Ecto neural progenitor cell (in vitro differentiated cells): ENCODE measurements at places on chromosomes 16 and 17.
A peak's percentile ranks its signal among the peaks of the same experiment; 100 is the strongest.

DNA sequence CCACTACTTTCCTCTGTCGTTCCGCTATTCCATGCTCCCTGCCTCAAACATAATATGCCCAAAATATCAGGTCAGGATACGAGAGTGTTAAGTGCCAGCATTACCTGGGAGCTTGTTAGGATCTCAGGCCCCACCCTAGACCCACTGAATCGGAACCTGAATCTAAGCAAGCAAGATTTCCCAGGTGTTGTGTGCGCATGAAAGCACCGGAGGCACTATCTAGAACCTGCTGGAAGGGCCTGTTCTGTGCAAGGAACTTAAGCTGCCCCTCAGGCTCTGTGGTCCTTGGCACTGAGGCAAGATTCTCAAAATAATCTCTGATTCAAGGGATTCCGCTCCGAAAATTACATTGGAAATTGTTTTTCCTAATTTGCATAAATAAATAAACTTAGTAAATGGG is 107.7 kb upstream of the NOL11 start:
- DNase-seq: no peak

DNA sequence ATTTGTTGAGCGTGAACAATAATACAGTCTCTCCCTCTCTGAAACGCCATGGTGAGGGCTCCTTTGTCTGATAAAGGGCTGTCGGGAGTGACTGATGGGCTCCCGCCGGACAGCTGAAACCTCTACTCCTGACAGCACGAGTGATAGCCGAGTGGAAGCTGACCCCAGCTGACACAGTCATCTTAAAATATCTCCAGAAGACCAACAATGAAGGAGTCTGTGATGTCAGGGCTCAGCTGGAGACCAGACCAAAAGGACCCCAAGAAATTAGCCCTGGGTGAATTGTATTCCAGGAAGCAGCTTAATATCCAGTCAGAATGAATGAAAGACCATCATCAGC is 22.4 kb downstream of the CCDC182 start:
- DNase-seq: no peak

DNA sequence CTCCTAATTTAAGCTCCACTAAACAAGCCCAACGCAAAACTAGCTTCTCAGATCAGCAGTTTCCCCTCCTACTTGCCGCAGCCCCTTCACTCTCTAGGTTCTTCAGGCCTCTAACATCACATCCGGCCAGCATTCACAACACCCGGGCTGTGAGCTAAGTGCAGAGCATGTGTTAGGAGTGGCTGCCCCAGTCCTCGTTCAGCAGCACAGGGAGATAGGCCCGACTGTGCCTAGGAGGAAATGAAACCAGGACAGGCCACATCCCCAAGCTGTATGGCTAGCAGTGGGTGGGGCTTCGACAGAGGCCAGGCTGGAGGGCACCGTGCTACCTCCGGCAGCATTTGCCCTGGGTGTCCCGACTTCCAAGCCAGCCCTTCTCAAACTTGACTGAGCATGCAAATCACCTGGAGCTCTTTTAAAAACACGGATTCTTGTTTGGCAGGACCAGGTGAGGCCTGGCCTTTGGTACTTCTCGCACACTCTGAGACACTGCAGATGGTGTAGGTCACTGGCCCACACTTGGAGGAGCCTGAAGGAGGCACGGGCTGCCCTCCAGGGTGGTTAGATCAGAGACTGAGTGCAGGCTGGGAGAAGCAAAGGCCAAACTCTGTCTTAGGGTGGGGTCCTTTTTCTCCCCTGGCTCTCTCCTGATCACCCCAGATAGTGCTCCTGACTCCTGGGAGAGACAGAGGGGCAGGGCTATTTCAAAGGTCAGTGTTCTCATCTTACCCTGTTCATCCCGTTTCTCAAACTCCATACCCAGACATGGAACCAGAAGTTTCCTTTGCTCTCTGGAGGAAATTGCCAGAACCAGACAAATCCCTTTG is 202.0 kb downstream of the C16orf78 start:
- no peak for DNase-seq

- DNase-seq: no peak
These were observed 3.5 kb downstream of the FMNL1 start for GRCh38 chr17:45225051-45225700.

DNA sequence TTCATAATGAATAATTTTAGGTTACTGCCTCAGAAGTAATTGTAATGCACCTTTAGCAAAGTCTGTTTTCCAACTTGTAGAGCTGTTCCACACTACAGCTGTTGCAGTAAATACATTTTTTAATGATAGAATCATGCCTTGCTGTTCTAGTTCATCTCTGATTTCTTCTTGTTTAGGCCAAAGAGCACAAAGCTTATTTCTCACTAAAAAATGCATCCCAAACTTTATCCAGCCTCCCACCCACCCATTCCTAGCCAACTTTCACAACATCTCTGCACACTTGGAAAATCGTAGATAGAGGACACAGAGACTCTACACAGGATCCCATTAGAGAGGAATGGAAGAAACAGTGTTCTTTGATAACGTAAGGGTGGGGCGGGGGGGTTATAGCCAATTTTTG is 252.2 kb upstream of the DYNLRB2 start:
- DNase-seq: no peak

GRCh38 chr17:64217249-64217691 is 45.8 kb downstream of the TEX2 start:
- no peak for DNase-seq

GRCh38 chr17:69357701-69358100 is 30.8 kb upstream of the ABCA5 start:
- DNase-seq: no peak

DNA sequence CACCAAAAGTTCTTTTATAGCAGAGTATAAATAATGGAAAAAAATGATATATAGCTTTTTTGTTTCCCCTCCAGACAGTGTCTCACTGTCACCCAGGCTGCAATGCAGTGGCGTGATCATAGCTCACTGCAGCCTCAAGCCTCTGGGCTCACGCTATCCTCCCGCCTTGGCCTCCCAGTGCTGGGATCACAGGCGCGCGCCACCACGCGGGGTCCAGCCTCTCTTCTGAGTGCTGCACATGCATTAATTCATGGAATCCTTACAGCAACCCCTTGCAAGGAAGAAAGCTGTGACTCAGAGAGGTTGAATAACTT is 18.0 kb upstream of the ZNF629 start:
- DNase-seq: peak; percentile 59

- peak; percentile 28 for DNase-seq
These were observed 15.1 kb upstream of the LASP1NB start for GRCh38 chr17:38910325-38910724.

DNA sequence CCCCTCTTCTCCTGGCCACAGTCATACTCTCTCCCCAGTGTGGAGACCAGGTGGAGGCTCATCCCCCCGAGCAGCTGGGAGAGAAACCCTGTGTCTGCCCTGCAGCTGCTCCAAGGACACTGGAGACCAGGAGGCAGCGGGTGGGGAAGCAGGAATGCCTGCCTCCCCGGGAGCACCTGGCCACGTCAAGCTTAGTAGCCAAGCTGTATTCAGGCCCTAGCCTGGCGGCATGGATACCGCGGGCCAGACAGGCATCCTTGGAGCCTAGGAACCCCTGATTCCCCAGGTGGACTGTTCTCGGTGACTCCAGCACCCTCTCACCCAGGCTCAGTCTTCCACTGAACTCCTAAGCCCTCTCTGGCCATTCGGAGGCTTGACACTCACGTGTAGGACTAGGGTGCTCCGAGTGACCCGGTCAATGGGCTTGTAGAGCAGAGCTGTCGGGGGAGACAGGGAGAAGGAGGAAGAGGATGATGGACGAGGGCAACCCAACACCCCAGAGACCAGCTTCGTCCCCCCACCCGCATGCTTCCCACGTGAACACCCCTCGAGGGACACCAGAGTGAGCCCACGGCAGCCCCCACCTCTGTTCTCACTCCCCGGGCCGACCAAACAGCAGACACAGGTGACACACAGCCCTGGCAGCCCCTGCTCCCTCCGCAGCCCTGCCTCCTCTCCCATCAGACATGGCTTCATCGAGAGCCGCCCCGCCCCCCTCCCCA is 76.5 kb downstream of the TIMM22 start:
- DNase-seq: no peak

DNA sequence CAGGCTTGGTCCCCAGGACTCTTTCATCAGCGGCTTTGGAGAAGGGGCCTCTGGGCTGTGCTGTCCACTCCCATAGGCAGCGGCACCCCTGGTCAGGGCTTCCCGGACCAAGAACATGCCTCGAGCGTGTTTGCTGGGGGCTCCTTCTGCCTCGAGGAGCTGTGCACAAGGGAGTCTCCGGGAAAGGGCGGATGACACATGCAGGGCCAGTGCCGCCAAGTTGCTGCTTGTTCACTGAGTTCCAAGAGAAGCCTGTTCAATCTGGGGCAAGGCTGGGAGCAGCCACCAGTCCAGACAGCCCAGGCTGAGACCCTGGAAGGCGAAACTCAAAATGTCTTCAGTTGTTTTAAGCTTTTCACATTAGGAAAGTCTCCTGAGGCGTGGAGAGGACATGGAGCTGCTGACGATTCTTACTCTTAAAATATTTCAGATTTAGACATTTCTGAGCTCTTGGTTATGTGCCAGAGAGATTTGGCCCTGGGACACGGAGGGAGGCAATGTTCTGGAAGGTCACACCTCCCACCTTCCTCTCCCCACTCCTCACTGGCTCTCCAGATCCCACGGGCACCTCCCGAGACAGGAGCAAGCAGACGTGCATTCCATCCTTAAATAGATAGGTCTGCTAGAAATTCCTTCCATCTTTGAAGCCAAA is 84.5 kb upstream of the ZNF469 start:
- DNase-seq: no peak

DNA sequence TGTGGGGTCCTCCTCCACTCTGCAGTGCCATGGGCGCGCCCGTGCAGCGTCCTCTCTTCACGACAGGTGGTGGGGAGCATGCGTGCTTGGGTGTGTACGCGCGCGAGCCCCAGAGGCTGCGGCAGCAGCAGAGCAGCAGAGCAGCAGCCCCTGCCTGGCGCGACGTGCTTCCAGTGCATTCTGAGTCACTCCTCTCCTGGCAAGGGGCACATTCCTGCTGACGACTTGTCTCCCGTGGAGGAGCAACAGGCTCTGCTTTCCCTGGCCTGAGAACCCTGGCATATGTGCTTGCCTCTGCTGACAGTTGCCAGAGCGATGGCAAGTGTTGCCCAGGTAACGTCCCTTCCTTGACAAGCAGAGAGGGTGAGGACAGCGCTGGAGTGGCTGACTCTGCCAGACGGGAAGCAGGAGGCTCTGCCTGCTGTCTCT is 133.8 kb upstream of the PLCG2 start:
- DNase-seq: no peak

GRCh38 chr17:19019041-19019941 is 14.7 kb upstream of the FAM83G start:
- DNase-seq: no peak
